HTR-8/SVneo (cell line): ENCODE measurements at places on chromosomes 7 and 10.
A peak's percentile ranks its signal among the peaks of the same experiment; 100 is the strongest.

GRCh38 chr7:34425631-34426384 lies 232.2 kb upstream of the NPSR1 start:
- DNase-seq: no peak

DNA sequence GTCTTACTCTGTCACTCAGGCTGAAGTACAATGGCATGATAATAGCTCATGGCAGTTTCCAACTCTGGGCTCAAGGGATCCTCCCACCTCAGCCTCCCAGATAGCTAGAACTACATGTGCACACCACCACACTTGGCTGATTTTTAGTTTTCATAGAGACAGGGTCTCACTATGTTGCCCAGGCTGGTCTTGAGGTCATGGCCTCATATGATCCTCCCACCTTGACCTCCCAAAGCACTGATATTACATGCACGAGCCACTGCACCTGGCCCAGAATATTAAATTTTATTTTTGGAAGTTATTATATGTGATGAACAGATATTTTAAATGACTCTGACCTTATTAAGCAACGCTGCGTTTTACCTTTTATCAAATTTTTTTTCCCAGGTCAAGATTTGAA lies 94.4 kb downstream of the PODXL start:
- no peak for DNase-seq

GRCh38 chr10:96889415-96890171 lies 57.5 kb downstream of the LCOR start:
- no peak for DNase-seq

- no peak for DNase-seq
Observed at GRCh38 chr7:105911961-105912575, 35.7 kb upstream of the ATXN7L1 start.

DNA sequence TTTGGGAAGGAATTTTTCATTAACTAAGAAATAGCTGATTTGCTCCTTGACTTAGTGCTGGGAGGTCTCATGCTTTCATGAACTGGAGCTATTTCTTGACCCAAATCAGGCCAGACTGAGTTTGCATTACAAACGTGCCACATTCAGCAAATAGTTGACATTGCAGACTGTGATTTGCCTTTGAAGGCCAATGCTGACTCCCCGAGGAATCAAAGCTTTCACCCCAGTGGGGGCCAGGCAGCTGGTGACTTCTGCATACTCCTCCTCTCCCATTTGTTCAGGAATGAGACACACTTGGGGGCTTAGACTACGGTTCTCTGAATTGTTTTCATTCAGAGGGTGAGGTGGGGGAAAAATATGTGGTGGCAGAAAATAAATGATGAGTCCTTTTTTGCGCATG lies 111.0 kb upstream of the JAZF1 start:
- no peak for DNase-seq

DNA sequence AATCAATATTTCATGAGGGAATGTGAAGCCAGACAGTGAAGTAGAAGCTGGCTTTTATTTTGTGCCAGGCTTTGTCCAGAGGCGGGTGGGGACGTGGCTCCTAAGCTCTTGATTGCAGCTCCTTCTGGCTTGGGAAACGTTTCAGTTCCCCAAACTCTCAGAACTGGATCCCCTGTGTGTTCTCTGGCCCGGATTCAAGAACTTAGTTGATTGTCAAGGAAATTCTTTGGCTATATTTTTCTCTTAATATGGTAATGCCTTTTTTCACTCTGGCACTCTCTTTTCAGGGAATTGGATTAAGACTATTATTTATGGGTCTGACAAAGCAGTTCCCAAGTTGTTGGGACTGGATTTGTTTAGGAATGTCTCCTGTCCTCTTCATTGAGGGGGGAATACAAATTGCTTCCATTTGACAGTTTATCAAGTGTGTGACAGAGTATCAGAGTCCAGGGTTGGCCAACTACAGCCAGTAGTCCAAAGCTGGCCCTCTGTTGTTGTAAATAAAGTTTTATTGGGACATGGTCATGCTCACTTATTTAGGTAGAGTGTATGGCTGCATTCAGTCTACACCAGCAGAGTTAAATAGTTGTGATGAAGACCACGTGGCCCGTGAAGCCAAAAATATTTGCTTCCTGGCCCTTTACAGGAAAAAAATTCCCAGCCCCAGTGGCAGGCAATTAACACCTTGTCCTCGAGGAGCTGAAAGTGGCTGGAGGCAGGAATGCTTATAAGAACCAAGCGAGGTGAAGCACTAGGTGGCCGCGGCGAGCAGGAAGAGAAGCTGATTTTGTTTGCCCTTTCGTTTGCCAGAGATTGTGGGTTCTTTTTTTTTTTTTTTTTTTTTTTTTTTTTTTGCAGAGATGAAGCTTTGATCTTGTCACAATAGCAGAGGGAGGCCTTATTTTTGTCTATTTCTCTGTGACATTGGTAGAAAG lies 34.3 kb downstream of the HTRA1 start:
- no peak for DNase-seq

DNA sequence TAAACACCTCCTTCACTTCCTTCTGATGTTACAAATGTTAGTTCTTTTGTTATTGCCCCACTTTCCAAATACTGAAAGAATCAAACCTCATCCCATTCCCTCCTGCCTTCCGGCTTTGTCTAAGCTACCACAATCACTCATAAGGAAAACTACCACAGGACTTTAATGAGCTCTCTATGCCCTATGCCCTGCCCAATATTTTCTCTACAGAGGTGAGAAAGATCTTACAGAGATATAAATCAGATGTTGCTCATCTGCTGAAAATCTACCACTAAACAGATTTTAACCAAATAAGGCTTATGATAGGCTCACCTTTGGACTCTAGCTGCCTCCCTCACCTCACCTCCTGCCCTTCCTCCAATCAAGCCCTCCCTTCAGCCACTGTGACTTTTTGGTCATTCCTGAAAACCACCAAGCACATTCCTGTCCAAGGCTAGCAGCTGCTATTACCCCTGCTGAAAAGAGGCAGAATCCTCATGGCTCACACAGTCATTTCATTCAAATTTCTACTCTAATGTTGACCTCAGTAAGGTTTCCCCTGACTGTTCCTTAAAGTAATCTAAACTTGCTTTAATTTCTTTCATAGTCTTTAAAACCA lies 7.7 kb downstream of the ZNF33B start:
- DNase-seq: no peak

GRCh38 chr10:89992575-89992974 lies 291.2 kb downstream of the KIF20B start:
- DNase-seq: no peak

DNA sequence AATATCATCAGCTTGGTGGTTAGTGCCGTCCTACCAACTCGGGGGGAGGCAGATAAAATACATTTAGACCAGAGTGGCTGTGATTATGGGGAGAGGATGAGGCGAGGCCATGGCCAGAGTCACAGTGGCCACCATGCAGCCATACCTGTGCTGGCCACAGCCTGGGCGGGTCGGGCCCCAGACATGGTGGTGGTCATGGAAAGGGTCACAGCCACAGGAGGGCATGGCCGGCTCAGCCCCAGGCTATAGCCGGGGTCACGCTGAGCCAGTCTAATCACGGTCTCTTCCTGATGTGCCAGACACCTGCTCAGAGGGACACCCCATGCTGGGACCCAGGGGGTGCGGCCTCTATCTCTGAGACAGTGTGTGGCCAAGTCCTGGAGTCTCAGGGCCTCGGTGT lies 10.2 kb downstream of the ADGRA1 start:
- no peak for DNase-seq

DNA sequence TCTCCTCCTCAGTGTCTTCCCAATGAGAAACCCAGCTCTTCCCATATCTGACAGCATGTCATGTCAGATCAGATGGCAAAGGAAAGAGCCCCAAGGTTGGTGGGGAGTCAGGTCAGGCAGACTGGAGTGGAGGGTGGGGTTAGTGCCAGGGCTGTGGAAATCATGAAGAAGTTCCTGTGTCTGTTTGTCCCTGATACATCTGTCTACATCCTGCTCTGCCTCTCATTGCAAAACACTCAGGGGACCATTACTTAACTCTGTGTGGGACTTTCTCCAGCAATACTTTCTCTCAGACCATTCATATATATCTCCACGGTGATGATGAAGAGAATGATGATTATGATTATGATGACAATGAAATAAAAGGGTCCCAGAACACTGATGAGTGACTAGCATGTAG lies 3.3 kb downstream of the PRRT4 start:
- no peak for DNase-seq

- no peak for DNase-seq
Observed at GRCh38 chr10:62183857-62184795, 84.5 kb downstream of the RTKN2 start.

DNA sequence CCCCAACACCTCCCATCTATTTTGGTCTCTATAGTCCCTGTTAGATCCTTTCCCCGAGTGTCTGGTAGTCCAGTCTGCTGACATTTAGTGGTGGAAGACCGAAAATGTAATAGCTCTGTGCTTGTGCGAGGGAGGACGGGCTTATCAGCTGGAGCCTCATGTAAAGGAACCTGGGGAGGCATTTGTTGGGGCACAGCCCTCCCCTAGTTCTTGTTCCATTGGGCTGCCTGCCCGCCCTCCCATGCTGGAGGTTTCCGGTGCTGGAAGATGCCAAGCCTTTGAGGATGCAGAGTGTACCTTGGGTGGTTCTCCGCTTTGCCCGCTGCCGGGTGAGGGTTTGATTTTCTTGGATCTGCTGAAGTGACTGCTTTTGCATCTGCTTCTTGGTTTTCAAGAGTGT lies 5.4 kb downstream of the ZNF862 start:
- DNase-seq: no peak

DNA sequence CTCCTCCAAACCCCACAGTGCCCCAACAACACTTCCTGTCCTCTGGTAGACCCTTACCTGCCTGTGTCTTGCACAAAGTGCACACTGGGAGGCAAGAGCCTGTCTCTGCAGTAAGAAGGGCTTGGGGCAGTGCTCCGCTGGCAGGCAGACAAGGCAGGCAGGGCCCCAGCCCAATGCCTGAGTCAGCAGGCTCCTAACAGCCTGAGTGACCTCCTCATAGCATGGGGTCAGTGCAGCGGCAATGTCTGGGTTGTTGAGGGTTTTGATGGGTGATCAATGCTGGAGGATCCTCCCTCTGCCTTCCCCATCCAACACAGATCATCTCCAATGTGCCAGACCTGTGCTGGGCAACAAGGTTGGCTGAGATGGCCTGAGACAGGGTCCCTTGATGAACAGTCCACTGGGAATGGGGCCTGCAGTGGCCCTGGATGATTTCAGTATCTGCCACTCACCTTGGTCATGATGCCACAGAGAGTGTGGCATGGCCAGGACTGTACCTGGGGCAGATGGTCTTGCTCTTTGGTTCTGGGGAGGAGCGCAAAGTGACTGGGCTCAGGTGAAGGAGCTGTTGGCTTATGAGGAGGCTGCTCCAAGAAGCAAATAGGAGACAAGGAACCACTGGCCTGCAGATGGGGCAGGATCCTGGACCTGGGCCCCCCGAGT lies 55.6 kb upstream of the CAMK2B start:
- no peak for DNase-seq

DNA sequence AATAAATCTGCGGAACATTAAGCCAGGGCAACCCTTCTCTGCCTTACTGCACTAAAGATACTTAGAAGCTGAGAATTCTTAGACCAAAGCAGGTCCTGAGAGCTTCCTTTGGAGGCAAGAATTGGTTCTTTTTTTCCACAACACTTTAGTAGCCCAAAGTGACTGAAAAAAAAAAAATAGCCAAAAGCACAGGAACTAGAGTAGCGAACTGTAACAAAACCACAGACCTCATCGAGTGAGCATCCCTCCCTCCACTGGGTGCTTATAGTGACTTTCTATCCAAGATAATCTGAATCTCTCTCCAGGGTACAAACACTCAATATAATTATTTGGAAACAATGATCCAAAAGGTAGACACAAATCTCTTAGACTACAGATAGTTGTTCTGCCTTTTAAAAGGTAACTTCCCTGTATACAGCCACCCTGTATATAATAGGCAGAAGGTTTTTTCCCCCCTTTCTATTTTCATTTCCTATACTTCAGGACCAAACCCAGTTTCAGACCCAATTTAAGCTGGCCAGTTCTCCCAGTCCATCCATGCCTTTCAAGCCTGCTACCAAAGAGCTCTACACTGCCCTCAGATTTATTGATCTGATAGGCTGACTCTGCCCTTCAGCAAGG lies 31.6 kb upstream of the KCNIP2 start:
- no peak for DNase-seq

GRCh38 chr10:12121673-12122072 lies 7.8 kb upstream of the SEC61A2 start:
- DNase-seq: no peak

GRCh38 chr10:97861097-97861750 lies 11.6 kb downstream of the GOLGA7B start:
- DNase-seq: peak; percentile 81

DNA sequence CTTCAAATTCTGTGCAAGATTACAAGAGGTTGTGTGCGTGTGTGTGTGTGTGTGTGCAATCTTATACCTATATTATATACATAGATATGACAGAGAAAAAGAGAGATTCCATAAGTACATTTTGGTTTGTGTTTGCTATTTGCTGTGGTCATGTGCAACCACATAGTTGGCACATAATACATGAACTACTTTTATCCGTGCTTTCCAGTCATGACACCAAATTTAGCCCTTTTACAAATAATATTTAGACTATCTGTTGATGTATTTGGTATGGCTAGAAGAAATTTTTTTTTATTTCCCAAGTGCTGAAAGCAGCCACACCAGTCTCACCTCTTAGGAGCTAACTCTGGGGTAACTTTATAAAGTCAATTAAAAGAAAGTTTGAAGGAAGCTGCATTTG lies 63.5 kb upstream of the EGFR start:
- DNase-seq: no peak

- no peak for DNase-seq
Observed at GRCh38 chr7:28173531-28173930, 7.1 kb downstream of the JAZF1 start.

DNA sequence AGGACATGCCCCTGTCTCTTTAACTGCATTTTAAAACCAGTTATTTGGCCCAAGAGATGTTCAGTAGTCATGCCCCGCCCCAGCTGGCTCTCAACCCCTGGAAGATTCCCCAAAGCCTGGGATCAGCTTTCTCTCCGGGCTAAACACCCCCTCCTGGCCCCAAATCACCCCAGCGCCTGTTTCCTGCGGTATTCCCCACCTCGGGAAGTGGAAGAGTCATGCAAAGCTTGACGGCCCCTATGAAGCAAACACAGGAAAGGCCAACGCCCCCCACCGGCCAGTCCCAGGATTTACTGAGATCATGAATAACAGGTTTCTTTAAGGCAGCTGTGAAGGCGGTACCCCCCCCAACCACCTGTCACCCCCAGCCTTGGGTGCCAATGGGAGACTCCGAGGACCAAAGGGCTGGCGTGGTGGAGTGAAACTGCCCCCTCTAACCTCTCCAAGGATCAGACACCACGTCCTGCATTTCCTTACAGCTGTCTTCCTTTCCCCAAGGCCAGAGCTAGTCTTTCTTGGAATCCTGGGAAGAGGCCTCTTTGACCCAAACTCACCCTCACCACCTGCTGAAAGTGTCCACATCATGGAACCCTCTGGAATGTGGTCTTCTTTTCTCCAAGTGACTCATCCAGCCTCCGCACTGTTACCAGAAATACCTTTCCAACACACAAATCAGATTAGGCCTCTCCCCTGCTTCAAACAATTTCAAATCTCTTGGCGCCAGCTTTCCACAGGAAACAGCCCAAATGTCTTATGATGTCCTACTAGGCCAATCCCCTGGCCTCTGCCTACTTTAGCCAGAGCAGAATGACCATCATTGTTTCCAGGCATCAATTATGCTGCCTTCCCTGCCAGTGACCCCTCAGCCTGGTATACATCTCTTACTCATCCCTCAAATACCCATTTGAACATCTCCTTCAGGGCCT lies 301.5 kb downstream of the ZEB1 start:
- peak; percentile 40 for DNase-seq

GRCh38 chr7:140284062-140284461 lies 107.3 kb upstream of the KDM7A start:
- no peak for DNase-seq

- no peak for DNase-seq
Observed at GRCh38 chr7:1940402-1940786, 270.3 kb downstream of the ELFN1 start.

GRCh38 chr7:135673360-135673706 lies 11.0 kb downstream of the STMP1 start:
- no peak for DNase-seq
